A549 treated with dexamethasone at 1 μM for 4 hours (cell line): ENCODE measurements at places on chromosomes 11 and 22. TPM values are rescaled to one million over a fixed set of nuclear protein-coding genes. Genes with fewer than 3 reads are reported as not detected.

RCE1 gene
- 36.7 to 56.6 TPM (median 53.1 TPM) in 5 replicates for total RNA-seq

CYP2D6 gene
- 0.23 to 0.57 TPM (median 0.51 TPM) in 5 replicates for total RNA-seq

JAML gene
- not detected in 5 replicates for total RNA-seq

DRAP1 gene
- 168 to 287 TPM (median 230 TPM) in 5 replicates for total RNA-seq

KCTD14 gene
- 1.6 to 1.9 TPM (median 1.6 TPM) in 5 replicates for total RNA-seq

PHLDA2 gene
- total RNA-seq, result 85.5 to 120 TPM (median 111 TPM) in 5 replicates

OR52A1 gene
- total RNA-seq, result not detected in 5 replicates

MUC15 gene
- total RNA-seq, result not detected in 5 replicates

APOL6 gene
- total RNA-seq, result 1.3 to 1.6 TPM (median 1.4 TPM) in 5 replicates
